ENCODE measurements at places on chromosomes 4 and X.

DNA sequence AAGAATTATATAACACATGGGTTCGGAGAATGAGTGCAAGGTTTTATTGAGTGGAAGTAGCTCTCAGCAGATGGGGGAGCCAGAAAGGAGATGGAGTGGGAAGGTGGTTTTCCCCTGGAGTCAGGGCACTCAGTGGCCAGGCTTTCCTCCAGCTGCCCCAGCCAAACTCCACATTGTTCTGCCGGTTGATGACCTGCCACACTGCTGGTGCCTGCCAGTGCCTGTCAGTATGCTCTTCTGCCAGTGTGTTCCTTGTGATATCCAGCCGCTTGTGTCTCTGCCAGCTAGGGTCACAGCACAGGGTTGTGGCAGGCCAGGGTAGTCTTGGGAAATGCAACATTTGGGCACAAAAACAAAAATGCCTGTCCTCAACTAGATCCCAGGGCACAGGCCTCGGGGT is 604.8 kb upstream of the TECRL start:
- DNase-seq = no peak

- DNase-seq = no peak
These were observed 3.4 kb downstream of the AKAP14 start for GRCh38 chrX:119899125-119899524.

DNA sequence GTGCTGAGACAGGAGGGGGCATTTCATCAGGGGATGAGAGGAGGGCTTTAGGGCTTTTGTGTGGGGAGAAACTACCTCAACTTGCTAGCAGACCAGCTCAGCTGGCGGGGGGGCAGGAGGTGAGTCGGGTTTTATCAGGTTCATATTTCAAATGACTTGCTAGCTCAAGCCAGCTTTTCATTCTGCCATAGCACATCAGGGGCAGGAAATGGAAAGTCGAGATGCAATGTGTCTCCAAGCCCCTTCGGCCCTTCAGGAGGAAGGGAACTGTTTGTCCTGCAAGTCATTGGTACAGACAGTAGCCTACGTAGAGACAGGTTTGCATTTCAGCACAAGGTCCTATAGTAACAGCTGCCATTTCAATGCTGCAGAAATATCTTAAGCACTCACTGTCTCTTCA is 194.1 kb downstream of the PTTG2 start:
- DNase-seq = no peak

DNA sequence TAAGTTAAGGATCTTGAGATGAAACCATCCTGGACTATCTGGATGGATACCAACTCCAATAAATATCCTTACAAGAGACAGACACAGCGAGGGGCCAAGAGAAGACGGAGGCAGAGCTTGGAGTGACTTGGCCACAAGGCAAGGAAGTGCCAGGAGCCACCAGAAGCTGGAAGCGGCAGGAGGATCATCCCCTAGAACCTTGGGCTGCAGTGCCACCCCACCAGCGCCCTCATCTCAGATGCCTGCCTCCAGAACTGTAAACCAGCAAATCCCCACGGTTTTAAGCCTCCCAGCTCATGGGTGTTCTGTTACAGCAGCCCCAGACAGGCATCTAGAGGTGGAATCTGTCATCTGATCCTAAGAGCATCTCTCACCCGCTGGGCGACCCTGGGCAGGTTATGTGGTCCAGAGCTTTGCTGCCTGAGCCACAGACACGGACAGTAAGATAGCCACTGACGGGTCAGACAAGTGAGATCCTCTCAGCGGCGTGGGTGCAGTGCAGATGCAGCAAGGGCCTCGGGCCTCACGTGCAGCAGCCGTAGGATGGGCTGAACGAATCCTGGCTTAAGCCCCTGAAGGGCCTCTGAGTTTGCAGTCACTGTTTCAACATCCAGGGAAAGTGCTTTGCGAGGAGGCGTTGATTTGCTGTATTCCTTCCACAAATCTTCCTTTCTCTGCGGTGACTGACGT is 25.1 kb upstream of the MXD4 start:
- peak; percentile 7 for DNase-seq

- DNase-seq = no peak
These were observed 534.0 kb downstream of the ANKRD50 start for GRCh38 chr4:124178449-124179021.

DNA sequence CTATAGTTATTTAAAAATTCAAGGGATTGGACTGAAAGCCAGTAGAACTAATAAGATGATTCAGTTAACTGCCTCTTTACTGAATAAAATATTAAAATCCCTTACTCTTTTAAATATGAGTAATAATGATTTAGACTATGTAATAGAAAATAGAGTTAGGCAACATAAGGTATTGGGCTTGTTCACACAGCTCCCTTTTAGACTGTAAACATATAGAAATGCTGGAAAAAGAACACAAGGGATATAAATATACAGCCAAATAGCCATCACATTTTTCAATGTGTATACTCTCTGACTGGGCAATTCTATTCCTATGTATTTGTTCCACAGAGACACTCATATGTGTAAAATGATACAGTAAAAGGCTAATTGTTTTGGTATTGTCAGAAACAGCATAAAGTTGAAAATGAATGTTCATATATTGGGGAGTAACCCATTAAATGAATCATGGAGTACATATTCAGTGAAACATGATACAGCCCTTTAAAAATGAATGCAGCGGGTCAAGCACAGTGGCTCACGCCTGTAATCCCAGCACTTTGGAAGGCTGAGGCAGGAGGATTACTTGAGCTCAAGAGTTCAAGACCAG is 129.8 kb downstream of the TBC1D19 start:
- no peak for DNase-seq

- no peak for DNase-seq
These were observed 44.0 kb downstream of the SLC25A5 start for GRCh38 chrX:119512146-119512800.

DNA sequence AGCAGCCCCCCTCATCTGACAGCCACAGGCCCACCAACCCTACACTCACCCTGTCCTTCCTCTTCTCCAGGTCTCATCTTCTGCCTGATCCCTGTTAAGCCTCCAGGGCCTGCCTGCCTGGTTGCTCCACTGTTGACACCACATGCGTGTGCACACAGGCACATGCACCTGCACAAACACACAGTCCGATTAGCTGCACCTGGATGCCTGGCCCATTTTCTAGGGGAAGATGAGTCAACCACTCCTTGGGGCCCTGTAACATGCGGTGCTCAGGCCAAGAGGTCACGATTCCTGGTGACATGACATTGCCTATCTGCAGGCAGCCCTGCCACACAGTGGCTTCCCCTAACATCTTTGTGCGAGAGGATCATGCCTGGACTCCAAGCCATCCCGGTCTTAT is 498.4 kb downstream of the BCOR start:
- DNase-seq = no peak

- DNase-seq = no peak
These were observed 22.3 kb downstream of the DLG3 start for GRCh38 chrX:70466968-70467367.

DNA sequence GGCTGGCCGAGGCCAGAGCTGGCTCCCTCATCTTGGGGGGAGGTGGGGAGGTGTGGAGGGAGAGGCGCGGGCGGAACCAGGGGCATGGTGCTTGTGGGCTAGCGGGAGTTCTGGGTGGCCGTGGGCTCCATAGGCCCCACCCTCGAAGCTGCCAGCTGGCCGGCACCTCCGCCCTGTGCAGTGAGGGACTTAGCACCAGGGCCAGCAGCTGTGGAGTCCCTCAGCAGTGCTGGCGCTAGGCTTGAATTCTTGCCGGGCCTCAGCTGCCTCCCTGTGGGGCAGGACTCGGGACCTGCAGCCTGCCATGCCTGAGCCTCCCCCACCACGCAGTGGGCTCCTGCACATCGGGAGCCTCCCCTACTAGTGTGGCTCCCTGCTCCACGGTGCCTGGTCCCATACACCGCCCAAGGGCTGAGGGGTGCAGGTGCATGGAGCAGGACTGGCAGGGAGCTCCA is 603.3 kb downstream of the PCDH18 start:
- no peak for DNase-seq

DNA sequence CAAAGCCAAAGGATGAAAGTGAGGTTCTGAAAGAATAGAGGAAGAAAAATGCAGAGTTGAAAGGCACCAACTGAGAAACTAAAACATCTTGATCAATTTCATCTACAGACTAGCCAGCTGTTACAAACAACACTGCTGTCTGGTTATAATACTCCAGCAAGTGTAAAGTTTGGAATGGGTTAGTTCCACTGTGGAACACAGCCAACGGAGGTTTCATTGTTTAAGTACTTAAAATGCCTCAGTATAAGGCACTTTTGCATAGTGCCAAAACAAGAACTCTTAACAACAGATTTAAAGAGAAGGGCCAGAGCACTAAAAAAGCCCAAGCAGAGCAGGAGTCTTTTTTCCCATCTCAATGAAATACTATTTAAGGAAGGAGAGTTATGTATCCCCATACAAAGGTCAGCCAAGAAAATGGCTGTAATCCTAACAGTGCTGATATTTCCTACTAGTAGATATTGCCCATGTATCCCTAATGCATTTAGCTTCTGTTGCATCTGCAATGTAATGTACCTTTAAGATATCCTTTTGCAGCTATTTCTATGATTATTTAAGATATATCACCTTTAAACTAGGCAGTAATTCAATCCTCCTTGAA is 16.5 kb downstream of the ACSL4 start:
- DNase-seq = no peak

GRCh38 chr4:18749391-18749790 is 727.8 kb upstream of the LCORL start:
- no peak for DNase-seq

DNA sequence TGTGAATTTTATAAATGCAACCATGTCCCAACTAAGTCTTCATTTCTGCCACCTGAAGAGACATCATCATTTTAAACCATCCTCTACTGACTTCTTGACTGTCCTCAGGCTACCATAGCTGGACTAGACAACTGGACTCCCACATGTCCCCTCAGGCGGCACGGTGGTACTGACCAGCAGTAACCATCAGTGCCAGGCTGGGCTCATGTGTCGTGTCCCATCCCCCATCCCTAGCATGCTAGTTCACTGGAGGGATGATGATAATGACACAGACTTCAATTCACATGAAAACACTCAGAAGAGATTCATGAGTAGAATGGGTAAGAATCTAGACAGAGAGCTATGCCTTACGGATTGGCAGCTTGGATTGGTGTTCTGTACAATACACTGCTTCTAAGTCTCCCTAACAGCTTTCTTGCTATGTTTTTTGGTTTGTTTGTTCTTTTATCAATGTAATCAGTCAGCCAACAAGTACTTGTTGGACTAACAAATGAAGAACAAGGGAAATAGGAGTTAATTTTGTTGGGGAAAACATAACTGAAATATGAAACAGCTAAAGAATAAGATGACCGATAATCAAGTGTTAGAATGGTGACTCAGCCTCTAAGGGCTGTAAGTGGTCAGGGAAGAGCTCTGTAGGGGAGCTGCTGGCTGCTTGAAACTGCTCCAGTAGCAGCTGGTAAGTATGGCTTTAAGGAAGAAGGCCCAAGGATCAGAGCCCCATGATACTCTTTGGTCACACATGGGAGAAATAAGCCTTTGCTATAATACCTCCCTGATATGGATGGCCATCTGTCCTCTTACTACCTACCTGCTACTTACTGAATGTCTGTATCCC is 10.3 kb downstream of the ZDHHC9 start:
- DNase-seq = no peak

GRCh38 chr4:119788349-119789266 is 160.0 kb upstream of the PDE5A start:
- DNase-seq = no peak

GRCh38 chr4:82469791-82470345 is 39.5 kb downstream of the ENOPH1 start:
- DNase-seq = no peak

GRCh38 chr4:173899813-173900212 is 369.8 kb upstream of the HAND2 start:
- DNase-seq = no peak

DNA sequence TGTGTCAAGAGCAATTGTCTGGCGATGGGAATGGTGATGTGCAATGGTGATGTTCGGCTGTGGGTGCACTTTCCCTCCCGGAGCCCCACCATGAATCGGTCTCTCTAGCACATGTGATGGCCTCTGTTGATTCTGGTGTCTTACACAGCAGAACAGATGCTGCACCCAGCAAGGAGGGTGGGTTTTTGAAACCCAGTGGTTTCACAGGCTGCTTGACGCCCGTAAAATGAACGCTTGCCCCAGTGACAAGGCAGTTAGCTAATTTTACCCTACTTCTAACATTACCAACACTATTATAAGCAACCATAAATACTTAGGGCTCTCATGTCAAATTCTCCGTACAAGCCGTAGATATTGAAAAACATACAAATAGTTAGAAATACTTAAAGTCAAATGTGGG is 5.9 kb upstream of the ANOS1 start:
- no peak for DNase-seq

DNA sequence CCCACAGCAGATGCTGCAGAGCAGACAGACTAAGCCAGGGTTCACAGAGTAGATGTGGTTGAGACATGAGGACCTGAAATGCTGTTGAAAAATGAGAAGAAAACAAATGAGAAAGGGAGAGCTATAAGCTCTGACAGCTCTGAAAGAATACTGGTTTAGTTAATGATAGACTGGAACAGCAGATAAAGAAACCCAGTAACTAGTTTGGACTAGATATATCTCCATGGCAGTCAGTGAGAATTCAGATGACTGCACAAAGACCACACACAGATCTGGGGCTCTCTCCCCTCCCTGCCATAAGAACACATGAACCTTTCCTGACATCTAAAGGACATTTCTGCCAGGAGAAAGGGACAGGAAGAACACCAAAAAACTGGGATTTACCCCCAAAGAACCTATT is 8.2 kb downstream of the NAA11 start:
- no peak for DNase-seq

DNA sequence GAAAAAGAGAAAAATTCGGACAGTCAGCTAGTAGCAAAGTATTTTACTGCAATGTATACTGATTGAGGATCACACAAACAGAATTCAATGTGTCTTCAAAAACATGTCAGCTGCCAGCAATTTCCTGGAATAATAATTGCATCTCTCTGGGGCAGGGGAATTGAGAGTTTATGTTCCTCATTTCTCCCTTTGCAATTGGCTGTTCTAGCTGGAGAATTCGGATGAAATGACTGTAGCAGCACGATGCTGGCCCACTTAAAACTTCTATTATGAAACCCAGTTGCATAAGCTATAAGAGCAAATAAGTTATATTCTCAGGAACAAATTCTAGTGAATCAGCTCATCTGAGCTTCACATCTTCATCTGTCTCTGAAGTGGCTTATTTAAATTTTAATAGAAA is 99.9 kb upstream of the CPEB2 start:
- DNase-seq = no peak

- DNase-seq = no peak
These were observed 109.7 kb downstream of the NKX6-1 start for GRCh38 chr4:84389406-84389805.

- no peak for DNase-seq
These were observed 392.5 kb downstream of the BCOR start for GRCh38 chrX:39705290-39705689.

DNA sequence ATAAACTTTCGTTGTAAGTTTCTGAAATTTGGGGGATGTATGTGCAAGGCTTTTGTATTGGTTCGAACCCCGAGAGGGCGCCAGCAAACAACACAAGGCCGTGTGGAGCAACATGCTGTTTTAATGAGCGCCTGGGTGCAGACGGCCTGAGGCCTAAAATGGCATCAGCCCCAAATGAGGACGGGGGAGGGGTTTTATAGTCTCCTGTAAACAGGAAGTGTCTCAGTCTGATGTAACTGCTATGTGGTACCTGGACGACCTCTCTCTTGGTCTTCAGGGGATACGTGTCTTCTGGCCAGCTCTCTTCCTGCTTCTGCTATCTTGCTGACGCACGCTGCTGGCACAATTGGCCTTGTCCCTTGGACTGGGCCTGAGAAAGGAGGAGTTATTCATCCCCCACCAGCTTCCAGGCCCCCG is 1348.0 kb downstream of the ADGRL3 start:
- DNase-seq = no peak

Measured in activated CD8-positive, alpha-beta memory T cell treated with anti-CD3 and anti-CD28 coated beads, Interleukin-2, amount 50 U/mL, for 4 hours (primary cell).